ENCODE measurements at places on chromosomes 2 and 18.

DNA sequence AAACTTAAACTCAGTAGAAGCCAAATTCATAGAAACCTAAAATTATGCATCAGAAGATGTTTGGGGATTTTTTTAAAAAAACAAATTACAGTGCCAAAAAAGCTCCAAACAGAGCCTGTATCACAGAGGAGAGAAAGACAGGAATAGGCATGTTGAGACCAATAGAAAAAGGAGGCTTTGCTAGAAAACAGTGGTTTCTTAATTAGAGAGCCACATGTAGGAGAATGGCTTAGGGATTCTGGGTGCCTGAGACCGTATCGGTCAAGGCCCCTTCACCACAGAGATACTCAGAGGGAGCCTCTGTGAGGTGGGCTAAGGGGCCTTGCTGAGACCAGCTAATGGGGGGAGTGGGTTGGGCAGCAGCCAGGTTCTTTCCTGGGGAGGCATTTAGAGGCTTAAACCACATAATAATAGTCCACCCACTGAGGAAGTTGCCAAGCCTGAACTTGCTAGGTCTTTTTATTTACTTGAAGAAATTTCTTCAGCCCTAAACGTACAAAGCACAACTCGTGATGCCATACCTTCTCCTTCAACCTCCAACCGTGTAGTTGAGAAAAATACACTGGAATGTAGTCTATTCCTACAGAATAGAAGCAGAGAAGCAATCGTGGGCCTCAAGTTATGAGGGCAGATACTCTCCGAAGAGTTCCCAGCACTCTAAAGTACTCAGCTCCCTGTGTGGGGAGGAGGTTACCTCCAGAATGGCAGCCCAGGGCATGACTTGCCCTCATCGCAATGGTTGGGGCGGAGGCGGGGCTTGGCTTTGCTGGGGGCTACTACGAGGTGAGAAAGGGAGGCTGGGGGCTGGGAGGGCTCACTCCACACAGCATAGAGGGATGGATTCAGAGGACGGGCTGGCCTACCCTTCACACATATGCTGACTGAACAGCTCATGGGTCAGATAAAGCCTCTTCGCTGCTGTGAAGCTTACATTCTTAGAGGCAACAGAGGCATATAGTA, 237.9 kb downstream of the TPGS2 start:
- no peak for DNase-seq

DNA sequence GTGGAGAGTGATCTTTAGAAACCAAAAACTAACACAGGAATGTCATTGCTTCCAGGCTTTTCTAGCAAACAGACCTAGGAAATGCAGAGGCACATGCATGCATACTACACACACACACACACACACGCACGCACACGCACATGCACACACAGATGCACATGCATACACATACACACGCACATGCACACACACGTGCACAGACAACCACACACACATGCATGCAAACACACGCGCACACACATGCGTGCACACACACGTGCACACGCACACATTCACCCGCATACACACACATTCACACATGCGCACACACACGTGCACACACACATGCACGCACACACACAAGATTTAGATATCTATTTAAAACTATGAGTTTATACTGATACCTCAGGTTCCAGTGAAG, 379.5 kb downstream of the ZNF516 start:
- DNase-seq, result no peak

DNA sequence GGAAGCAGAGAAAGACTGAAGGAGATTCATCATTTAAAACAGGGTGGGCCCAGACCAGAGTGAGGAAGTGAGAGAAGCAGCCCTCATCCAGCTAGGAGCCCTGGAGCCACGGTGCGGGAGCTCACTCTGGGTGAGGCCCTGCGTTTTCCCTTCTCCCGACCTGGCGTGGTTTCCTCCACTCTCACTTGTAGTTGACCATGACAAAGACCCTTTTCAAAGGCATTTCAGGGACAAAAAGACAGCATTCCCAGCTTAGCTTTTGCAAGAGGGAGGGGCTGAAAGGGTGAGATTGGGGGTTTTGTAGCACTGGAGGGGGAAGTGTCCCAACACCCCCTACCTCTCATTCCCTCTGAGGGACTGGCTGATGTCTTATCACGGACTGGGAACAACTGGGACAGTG, 56.6 kb downstream of the TRPM8 start:
- DNase-seq, result no peak

DNA sequence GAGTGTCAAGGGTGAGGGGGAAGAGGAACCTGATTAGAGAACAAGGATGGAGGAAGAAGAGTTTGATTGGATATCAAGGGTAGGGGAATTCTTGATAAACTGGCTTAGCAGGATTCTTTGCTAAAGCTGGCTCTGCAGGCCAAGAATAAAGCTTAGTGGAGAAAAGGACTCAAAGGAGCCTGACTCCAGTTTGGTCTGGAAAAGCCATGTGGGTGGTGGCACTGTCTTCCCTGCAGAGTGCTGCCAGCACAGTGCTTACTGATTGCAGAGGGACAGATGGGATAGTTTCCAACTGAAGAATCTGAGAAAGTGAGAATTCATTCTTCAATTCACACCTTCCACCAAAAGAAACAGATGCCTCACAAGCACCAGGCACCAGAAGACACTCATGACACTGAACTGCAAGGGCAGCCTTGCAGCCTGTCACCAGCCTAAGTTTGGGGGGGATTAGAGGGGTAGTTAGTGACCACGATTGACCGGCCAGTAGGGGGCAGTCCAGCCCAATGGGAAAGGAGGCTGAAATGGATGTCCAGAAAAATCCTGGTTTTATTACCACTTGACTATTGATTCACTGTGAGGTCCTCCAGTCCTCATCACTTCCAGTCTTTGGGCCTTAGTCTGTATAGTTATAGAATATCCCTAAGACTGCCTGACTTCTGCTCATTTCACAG, 334.5 kb downstream of the SMAD2 start:
- no peak for DNase-seq

DNA sequence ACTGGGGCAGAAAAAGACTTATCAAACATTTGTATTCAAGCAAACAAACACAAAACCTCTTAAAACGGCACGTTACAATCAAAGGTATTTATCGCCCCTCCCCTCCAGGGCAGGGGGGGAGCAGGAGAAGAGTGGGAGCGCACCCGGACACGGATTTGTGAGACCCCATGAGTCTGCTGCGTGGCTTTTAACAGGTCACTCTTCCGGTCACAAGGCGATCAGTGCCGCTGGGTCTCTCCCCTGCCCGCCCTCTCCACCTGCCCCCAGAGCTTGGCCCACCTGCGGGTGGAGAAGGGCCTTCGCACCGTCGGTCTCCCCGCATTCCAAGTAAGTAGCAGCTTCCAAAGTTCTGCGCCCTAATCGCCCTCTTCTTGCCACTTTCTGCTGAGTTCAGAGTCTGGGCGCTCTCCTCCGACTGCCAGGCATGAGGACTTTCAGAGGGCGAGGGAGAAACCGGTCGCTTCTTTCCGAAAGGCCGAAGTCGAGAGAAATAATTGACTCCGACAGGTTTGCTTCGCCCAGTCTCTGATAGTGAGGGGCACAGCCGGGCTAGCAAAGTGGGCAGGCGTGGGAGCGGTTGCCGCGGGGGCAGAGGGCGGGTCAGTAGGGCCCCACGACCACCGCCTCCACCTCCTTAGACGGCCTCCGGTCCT, 800 bp downstream of the RPRM start:
- DNase-seq, result no peak

GRCh38 chr18:55732227-55733106, 144.5 kb upstream of the TCF4 start:
- DNase-seq, result no peak

Measured in SK-N-MC (cell line).